ENCODE measurements at places on chromosomes 11 and 22.
A peak's percentile ranks its signal among the peaks of the same experiment; 100 is the strongest.

DNA sequence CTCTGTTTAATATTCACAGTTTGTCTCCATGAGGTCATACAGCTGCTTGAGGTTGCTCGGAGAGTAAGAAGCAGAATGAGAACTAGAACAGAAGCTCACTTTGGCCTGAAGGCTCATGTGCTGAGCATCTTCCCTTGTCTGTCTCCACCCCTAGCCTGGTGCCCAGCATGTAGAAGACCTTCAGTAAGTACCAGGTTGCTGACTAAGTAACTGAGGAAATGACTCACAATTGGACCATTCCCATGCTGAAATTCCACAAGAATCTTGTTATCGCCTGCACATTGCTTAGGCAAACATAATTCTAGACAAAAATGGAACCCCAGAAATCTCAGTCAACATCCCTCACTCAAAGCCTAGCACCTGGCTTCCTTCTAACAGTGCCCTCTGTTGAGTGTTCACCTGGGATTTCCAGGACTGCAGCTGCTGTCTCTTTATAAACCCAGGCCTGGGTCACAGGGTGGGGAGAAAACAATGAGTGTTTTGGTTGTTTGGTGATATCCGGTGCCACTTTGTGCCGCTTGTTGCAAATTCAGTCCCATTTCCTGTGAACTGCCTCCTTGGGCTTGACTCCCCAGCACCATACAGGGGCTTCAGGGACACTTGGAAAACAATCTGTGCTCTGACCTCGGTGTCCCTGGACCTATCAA lies 406.8 kb downstream of the ETS1 start:
- peak; percentile 26 for DNase-seq

DNA sequence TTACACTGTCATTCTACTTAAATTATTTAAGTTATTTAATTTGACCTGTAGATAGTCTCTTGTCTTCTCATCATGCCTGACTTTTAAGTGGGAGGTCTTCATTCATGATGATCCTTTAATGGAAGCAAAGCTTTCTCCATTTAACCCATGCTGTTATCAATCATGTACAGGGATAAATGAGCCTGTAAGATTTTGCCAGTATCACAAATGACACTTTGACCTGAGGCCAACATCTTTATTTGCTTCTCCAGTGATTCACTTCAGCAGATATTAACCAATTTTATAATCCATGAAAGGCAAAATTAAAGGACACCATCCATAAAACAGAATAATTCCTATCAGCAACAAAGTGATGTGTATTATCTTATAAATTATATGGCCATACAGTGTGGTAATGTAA lies 7.7 kb downstream of the CCDC73 start:
- DNase-seq: no peak

DNA sequence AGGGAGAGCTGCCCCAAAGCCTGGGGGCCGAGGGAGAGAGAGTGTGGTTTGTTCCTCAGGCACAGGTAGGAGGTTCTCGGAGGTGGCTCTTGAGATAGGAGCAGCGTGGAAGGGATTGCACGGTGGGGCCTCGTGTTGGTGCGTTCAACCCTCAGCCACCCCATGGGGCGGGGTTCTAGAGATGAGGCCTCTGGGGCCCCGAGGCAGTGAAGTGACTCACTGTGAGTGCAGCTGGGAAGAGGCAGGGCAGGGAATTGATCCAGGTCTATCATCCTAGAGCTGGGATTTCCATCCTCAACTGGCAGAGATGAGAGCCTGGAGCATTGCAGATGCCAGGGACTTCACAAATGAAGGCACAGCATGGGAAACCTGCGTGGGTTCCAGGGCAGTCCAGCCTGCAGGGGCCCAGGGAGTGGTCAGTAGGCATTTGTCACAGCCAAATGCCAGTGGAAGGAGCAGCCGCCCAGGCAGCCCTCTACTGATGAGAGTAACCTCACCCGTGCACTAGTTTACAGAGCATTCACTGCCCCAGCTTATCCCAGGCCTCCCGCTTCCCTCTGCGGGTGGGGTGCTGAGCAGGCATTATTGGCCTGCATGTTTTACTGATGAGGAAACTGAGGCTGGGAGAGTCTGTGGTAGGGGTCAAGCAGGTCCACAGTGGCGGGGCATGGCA lies 5.1 kb upstream of the SMARCB1 start:
- DNase-seq: peak; percentile 83

- DNase-seq: peak; percentile 96
Measured at GRCh38 chr11:67463680-67464410, 5.2 kb downstream of the TMEM134 start.

DNA sequence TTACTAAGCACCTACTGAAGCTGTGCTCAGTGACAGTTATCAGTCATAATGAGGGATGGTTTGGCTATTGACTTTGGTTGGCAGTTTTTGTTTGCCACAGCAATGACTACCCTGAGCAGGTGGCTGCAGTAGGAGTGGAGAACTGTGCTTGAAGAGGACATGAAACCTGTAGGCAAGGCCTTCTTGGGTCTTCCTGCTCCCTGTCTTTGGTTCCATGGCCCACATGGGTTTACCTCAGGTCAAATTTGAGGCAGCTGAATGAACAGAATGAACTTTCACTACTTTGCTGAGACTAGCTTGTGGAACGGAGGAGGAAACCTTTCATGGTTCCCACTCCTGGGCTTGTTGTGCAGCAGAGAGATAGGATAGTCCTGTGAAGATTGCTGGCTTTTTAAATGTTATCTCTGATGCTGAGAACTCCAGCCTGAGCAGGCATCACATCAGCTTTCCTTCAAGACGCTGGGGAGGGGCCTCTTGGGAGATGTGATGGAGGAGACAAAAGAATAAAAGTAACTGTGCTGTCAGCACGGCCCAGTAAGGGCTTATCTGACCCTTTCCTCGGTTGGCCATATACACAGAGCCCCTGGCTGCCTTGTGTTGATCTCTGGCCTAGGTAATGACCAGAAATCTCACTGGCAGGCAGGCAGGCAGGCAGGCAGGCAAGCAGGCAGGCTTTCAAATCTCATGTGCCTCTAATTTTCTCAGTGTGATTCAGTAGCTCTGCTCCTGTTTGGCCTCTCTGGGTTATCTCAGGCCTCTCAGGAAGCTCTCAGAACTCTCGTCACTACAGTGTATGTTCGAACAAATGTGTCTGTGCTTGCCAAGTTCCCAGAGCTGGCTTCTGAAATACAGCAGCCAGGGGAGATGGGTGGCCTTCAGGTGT lies 12.0 kb downstream of the STIM1 start:
- DNase-seq: no peak

- no peak for DNase-seq
Measured at GRCh38 chr22:37386441-37386840, 40.8 kb downstream of the ELFN2 start.

DNA sequence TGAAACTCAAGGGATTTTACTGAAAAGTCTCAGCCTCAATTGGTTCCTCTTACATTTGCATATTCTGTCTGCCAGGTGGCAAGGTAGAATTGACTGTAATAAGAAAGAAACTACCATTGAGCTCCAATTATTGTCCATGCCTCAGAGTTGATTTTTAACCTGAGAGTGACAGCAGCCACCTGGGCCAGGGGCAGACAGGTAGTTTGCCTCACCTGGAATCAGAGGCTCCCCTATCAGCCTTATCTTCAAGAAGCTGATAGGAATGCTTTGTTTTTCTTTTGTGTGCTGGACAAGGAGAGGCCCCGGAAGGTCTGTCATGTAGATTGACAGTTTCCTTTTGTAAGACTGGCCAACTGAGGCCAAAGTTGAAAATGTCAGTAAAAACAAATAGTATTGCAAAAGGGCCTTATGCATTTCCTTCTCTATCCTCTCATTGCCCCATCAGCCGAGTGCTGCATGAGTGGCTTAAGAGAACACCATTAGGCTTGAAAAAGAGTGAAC lies 34.1 kb downstream of the CD44 start:
- no peak for DNase-seq

DNA sequence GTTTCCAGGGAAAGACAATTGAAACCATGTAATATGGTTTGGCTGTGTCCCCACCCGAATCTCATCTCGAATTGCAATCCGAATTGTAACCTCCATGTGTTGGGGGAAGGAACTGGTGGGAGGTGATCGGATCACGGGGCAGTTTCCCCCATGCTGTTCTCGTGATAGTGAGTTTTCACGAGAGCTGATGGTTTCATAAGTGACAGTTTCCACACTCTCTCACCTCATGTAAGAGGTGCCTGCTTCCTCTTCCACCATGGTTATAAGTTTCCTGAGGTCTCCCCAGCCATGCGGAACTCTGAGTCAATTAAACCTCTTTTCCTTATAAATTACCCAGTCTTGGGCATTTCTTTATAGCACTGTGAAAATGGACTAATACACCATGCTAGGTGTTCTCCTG lies 148.3 kb upstream of the CADM1 start:
- no peak for DNase-seq

DNA sequence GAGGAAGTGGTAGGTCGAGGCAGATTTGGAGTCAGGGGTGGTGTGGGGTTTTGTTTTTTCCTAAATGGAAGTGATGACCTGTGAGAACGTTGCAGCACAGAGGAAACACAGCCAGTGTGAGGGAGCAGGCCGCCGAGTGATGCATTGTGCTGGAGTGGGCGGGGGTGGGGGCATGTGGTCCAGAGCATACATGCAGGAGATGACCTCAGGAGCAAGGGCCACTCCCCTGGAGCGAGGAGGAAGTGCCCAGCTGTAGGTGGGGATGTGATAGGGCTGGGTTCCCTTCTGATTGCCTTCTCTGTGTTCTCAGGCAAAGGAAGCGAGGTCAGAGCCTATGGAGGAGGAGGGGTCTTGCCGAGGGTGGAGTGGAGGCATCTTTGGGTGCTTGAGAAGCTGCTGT lies 81.4 kb downstream of the PPP6R3 start:
- DNase-seq: no peak

- DNase-seq: no peak
Measured at GRCh38 chr11:27388001-27388400, 25.0 kb upstream of the CCDC34 start.

- peak; percentile 40 for DNase-seq
Measured at GRCh38 chr11:115623021-115623451, 118.8 kb upstream of the CADM1 start.

DNA sequence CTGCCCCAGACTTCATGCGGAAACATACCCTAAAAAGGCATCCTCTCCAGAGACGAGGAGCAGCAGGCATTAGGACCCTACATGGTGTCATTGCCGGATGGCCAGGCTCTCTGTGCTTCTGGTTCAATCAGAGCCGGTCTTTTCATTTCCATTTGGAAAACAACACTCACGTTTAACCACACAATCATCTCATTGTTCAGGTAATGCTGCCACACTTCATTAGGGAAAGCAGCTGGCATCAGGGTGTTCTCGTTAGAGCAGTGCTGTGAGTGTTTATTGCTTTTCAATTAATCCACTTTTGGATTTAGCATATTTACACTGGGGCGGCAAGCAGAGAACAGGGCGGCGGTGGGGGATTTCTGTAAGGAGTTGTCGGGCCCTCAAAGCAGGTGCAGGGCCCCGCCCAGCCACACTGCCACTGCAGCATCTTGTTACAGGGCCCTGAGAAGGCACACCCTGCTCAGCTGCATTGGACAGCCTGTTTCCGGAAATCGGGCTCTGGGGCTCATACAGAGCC lies 338.6 kb downstream of the SHANK2 start:
- no peak for DNase-seq

DNA sequence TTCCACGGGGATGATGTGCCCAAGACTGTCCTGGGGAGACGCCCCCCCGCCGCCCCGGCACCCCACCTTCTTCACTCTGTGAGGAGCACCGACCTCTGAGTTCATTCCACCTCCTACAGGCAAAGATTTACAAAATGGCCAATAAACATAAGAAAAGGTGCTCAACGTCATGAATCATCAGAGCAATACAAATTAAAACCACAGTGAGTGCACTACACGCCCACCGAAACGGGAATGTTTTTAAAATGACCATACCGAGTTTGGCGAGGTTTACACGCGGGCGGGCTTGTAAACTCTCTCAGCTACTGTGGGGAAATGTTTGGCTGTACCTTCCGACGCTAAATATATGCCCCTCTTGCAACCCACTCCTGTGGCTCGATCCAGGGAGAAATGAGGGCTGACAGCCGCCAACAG lies 7.9 kb downstream of the NPTXR start:
- DNase-seq: peak; percentile 32

- no peak for DNase-seq
Measured at GRCh38 chr11:35179466-35180135, 40.6 kb downstream of the CD44 start.

- no peak for DNase-seq
Measured at GRCh38 chr11:35946766-35947165, 2.9 kb downstream of the LDLRAD3 start.

- DNase-seq: no peak
Measured at GRCh38 chr11:47062736-47063135, 113.9 kb downstream of the ARFGAP2 start.

- DNase-seq: no peak
Measured at GRCh38 chr22:20228055-20228938, 39.8 kb downstream of the RTN4R start.

- DNase-seq: no peak
Measured at GRCh38 chr11:14315130-14315529, 43.9 kb downstream of the RRAS2 start.

GRCh38 chr11:118147502-118147901 lies 5.1 kb downstream of the SCN4B start:
- no peak for DNase-seq

DNA sequence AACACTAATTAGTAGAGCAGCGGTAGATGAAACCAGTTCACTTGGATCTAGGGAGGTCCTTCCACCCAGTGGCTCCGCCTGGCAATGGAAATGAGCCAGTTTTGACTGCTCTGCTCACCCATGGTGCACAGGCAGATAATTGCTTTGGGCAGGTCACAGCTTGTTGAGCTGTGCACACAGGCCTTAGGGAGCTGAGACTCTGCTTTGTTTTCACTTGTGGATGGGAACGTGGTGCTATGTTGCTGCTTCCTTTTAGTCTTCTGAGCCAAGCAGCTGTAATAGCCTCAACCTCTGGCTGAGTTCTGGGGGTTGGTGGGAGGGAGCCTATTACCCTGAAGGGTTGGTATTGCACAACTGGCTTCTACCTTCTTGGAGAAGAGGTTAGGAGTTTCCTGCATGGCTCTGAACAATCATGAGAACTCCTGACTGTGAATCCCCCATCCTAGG lies 262.3 kb upstream of the MTNR1B start:
- DNase-seq: no peak

- DNase-seq: no peak
Measured at GRCh38 chr22:37519268-37520195, at the start of gene CARD10. TSS of gene CARD10 (minus strand) at chr22:37519415. CDS start at chr22:37519200, 215 bp downstream.

DNA sequence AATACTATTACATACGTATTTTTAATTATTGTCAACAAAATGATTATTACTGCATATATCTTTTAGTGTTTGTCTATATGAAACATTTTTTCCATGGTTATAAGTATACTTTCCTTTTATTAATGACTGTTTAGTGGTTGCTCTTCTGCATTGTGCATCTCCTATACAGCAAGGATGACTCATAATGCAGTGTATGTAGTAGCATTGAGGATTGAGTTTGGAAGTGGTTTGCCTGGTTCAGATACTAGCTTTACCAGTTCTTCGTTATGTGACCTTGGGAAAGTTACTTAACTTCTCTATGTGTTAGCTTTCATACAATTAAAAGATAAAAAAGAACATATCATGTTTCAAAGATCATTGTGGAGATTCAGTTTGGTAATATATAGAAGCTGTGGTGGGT lies 44.1 kb downstream of the CHORDC1 start:
- no peak for DNase-seq

Data from H54 (cell line).